HL-60 (cell line): ENCODE measurements at places on chromosomes 5 and 9.

DNA sequence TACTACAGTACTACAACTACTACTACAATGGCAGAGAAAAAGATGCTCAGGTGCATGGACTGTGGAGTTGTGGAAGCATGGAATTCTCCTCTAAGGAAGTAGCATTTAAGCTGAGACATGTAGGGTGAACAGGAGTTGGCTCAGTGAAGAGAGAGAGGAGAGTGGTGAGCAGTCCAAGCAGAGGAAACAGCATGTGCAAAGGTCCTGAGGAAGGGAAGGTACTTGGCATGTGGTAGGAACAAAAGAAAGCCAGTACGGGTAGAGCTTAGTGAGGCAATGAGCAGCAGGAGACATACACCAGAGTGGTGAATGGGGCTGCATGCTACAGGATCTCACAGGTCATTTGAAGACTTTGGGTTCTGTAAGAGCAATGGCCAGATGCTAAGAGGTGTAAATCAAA lies 41.4 kb upstream of the GLRA1 start:
- DNase-seq: no peak

DNA sequence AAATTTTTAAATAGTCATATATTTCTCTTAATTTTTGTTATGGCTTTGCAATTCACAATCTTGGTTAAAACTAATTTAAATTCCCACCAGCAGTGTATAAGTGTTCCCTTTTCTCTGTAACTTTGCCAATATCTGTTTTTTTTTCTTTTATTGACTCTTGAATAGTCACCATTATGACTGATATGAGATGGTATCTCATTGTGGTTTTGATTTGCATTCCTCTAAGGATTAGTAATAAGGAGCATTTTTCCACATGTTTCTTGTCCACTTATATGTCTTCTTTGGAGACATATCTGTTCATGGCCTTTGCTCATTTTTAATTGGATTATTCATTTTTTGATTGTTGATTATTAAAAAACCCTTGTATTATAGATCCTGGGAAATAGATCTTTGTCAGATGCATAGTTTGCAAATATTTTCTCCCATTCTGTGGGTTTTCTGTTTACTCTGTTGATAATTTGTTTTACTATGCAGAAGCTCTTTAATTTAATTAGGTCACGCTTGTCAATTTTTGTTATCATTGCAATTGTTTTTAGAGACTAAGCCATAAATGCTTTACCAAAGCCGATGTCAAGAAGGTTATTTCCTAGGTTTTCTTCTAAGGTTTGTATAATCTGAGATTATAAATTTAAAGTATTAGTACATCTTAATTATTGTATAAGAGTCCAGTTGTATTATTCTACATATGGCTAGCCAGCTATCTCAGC lies 610.9 kb downstream of the CHSY3 start:
- DNase-seq: no peak

DNA sequence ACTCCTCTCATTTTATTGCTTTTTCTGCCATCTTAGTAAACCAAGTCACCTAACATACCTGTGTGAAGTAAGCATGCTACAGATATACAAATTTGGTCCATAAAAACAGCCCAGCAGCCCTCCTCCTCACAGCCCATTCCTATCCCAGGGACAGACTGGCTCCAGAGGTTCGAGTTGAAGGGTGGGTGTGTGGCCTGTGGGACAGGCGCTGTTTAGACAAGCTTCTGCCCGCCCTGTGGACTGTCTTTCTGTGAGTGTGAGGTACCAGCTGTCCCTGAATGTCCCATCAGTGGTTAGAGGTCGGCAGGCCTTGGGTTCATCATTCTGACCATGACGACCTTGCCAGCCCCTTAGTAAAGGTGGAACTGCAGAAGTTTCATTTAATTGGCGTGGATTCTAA lies 82.0 kb downstream of the WNK2 start:
- DNase-seq: no peak

DNA sequence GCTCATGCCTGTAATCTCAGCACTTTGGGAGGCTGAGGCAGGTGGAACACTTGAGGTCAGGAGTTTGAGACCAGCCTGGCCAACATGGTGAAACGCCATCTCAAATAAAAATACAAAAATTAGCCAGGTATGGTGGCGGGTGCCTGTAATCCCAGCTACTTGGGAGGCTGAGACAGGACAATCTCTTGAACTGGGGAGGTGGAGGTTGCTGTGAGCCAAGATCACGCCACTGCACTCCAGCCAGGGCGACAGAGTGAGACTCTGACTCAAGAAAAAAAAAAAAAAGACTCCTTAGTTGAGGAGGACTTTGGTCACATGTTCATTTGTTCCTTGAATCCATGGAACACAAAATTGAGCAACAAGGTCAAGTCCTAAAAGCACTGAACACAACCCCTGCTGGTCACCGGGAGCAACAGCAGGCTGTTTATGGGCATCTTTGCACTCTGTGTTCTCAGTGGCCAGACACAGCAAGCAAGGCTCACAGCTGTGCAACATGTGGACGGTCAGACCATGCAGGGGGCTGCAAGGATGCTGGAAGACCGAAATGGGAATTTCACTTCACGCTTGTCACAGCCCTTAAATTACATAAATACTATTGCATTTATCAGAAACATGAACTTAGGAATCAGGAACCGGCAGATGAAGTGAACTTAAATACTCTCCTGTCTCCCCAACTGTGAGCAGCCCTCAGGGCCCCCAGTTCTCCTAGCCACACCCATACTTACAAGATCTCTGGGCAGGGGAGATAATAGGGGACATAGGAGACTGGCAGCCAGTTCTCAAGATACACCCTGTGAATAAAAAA lies 2.8 kb downstream of the GBGT1 start:
- peak; percentile 84 for DNase-seq
